ENCODE measurements at places on chromosomes 2 and 18.

DNA sequence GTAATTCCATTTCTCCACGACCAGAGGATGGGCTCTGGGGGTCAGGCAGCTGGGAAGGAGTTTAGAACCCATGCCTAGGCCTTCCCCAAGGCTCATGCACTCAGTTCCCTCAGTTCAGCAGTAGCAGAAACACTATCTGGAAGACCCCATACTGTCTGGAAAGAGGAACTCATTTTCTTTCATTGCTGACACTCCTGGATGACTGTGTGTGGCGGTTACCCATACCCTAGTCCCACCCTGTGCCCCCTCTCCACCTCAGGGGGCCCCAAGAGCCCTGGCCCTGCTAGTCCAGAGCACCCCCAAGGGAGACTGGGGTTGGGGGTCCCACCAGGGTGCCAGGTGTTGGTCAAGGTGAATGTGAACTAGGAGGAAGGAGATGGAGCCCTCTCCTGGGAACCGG, 29.5 kb downstream of the TPRKB start:
- DNase-seq = no peak
- H3K27me3 ChIP-seq = no peaks in the 10 kb centered on the region
- H3K36me3 ChIP-seq = no peaks in the 10 kb centered on the region

GRCh38 chr2:147181351-147182029, 663.3 kb upstream of the ACVR2A start:
- H3K27me3 ChIP-seq = no peaks in the 10 kb centered on the region
- no peak for DNase-seq
- no peaks in the 10 kb centered on the region for H3K4me1 ChIP-seq
- no peak overlapping the region for H3K27ac ChIP-seq
- H3K36me3 ChIP-seq = no peaks in the 10 kb centered on the region

DNA sequence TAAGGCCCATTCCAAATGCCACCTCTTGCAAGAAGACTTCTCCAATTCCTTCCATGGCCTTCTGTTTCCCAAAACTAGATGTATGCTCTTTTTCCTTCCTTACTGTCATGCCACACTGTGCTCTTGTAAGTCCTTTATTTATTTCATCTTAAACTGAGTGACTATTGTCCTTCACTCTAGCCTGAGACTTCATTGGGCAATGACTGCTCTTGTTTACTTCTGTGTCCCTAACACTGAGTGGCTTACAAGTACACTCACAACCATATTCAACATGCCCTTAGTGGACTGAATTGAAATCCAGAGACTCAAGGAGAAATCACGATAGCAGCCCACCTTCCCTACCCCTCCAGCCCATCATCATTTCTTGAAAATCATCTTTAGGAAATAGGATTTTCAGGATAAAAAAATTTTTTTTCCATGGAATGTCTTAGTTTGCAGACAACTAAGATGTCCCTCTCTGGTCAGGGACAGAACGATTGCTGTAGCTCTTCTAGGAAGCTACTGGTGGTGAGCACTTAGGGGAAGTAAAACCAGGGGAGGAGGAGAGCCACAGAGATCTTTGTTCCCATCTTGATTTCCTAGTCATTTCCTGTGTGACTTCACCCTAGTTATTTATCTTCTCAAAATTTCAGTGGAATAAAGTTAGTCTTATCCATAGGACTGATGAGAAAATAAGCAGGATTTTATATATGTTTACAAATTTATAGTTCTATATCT, 80.7 kb downstream of the CYRIA start:
- no peaks in the 10 kb centered on the region for H3K4me1 ChIP-seq
- no peak overlapping the region for H3K4me3 ChIP-seq
- H3K27me3 ChIP-seq = no peaks in the 10 kb centered on the region

DNA sequence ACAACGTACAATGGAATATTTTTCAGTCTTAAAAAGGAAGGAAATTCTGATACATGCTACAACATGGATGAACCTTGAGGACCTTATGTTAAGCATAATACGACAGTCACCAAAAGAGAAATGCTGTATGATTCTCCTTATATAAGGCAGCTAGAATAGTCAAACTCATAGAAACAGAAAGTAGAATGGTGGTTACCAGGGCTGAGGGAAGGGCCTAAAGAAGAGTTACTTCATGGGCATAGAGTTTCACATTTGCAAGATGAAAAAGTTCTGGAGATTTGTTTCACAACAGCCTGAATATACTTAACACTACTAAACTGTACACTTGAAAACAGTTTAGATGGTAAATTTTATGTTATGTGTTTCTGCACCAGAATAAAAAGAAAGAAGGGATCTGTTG, 113.3 kb downstream of the GALNT1 start:
- no peaks in the 10 kb centered on the region for H3K27me3 ChIP-seq
- no peaks in the 10 kb centered on the region for H3K36me3 ChIP-seq
- DNase-seq = no peak
- no peak overlapping the region for H3K27ac ChIP-seq
- H3K4me3 ChIP-seq = no peak overlapping the region

GRCh38 chr2:190637281-190637734, 11.6 kb upstream of the NAB1 start:
- H3K4me1 ChIP-seq = no peaks in the 10 kb centered on the region
- no peaks in the 10 kb centered on the region for H3K27me3 ChIP-seq
- no peak overlapping the region for H3K4me3 ChIP-seq

- H3K27me3 ChIP-seq = no peaks in the 10 kb centered on the region
- no peak overlapping the region for H3K27ac ChIP-seq
- H3K4me3 ChIP-seq = no peak overlapping the region
- no peaks in the 10 kb centered on the region for H3K4me1 ChIP-seq
- DNase-seq = no peak
Measured at GRCh38 chr2:133476931-133477615, 91.2 kb downstream of the NCKAP5 start.

- DNase-seq = no peak
- H3K36me3 ChIP-seq = no peaks in the 10 kb centered on the region
- H3K4me3 ChIP-seq = no peak overlapping the region
- H3K4me1 ChIP-seq = no peaks in the 10 kb centered on the region
- no peaks in the 10 kb centered on the region for H3K27me3 ChIP-seq
Measured at GRCh38 chr18:3747176-3747973, 297.4 kb downstream of the TGIF1 start.

- H3K27me3 ChIP-seq = no peaks in the 10 kb centered on the region
- no peaks in the 10 kb centered on the region for H3K4me1 ChIP-seq
- no peak overlapping the region for H3K27ac ChIP-seq
- no peak for DNase-seq
Measured at GRCh38 chr2:10257500-10258147, 45.1 kb upstream of the HPCAL1 start.

- H3K27me3 ChIP-seq = no peaks in the 10 kb centered on the region
- no peaks in the 10 kb centered on the region for H3K4me1 ChIP-seq
- no peak overlapping the region for H3K27ac ChIP-seq
- H3K36me3 ChIP-seq = no peaks in the 10 kb centered on the region
- DNase-seq = no peak
- H3K4me3 ChIP-seq = no peak overlapping the region
Measured at GRCh38 chr2:52404866-52405265, 1362.7 kb upstream of the CHAC2 start.

GRCh38 chr2:174603280-174603679, 5.7 kb upstream of the WIPF1 start:
- H3K27ac ChIP-seq = no peak overlapping the region
- H3K36me3 ChIP-seq = no peaks in the 10 kb centered on the region
- H3K4me3 ChIP-seq = no peak overlapping the region
- no peaks in the 10 kb centered on the region for H3K27me3 ChIP-seq
- no peaks in the 10 kb centered on the region for H3K4me1 ChIP-seq
- peak; percentile 35 for DNase-seq

GRCh38 chr2:37665604-37666362, 5.7 kb downstream of the CDC42EP3 start:
- no peaks in the 10 kb centered on the region for H3K27me3 ChIP-seq
- no peaks in the 10 kb centered on the region for H3K36me3 ChIP-seq
- no peaks in the 10 kb centered on the region for H3K4me1 ChIP-seq
- DNase-seq = no peak
- H3K4me3 ChIP-seq = no peak overlapping the region

GRCh38 chr2:217983276-217984233, 19.2 kb downstream of the TNS1 start:
- DNase-seq = no peak
- peak overlapping the region; percentile 50 for H3K27ac ChIP-seq

DNA sequence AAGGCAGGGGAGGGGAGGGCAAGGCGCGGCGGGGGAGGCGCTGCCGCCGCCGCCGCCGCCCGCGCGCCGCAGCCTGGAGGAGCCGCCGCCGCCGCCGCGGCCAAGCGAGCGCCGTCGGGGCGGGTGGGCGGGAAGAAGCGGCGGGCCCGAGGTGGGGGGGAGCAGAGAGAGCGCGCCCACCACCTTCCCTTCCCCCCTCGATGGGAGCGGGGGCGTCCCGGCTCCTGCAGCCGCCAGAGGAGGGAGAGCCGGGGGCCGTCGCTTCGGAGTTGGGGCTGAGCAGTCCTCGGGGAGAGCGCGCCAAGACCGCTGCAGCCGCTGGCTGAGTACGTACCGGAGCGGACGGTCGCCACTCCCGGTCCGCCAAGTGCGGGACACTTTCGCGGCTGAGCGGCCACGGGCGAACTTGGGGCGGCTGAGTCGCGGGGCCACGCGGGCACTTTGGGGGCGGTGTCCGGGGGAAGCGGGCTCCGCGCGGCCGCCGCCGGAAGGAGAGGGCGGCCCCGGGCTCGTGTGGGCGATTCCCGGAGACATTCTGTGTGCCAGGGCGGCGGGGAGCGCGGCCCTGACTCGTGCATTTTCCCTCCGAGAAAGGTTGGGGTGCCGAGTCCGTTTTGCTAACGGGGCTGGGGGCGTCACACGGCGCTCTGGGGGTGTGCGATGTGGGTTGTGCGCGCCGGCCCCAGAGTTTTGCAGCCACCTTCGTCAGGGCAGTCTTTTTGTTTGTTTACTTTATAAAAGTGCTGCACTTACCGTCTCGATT, at the start of gene NAB1:
Gene NAB1, plus strand, starts transcription at position 49 of the 763 bp plus-strand sequence. CDS start 10,094 bp downstream, outside the sequence.
- no peaks in the 10 kb centered on the region for H3K27me3 ChIP-seq
- peak; percentile 58 for DNase-seq
- H3K36me3 ChIP-seq = no peaks in the 10 kb centered on the region
- H3K27ac ChIP-seq = peak within 1 kb of the TSS; percentile 97
- peaks cover 7% of the 10 kb centered on the region for H3K4me1 ChIP-seq
- H3K4me3 ChIP-seq = peak within 1 kb of the TSS; percentile 96

DNA sequence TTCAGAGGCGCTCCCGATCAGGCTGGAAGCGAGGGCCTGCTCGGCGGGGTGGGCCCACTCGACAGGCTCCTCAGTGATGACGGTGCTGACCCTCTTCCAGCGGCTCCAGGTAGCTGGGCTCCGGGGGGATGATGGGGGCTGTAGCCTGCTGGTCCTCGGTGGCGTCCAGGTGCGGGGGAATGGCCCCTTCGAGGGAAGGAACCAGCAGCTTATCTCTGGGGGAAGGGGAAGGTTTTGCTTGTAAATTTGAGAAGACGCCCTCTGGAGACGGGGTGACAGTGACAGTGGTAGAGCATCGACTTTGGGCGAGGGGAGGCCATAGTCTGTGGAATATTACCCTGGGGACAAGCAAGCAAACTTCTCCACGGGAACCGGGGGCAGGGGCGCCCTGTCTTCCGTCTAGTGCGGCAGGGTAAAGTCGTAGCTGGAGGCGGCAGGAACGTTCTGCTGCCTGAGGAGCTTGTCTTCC, 891.9 kb upstream of the LRRTM1 start:
- H3K27ac ChIP-seq = no peak overlapping the region
- H3K4me3 ChIP-seq = no peak overlapping the region
- no peaks in the 10 kb centered on the region for H3K4me1 ChIP-seq

DNA sequence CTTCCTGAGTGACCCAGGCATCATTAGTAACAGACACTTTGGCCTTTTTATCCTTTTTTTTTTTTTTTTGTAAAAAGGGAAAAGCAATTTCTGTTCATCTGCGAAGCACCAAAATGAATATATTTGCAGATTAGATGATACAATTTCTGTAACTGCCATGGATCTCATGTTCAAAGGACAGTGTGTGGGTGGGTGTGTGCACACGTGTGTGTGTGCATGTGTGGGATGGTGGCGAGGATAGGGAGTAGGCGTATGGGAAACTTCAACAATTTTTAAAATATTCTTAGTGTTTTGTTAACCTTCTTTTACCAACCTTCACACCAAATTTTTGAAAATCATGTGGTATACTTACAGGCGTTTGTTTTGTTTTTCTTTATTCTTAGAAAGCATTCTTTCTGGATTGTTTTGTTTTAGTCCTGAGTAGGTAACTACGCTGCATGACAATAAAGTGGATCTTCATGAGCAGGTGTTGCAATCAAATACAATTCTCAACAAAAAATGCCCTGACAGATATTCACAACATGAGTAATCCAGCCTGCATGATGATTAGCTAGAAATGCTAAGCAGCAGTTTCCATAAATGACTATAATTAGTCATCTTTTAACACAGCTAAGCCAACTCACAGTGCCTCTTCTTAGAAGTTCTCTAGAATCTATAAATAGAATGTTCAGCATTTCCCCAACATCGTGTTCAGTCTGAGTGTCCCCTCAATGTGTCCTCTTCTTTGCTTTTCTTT, 53.5 kb upstream of the RMDN2 start:
- H3K36me3 ChIP-seq = no peaks in the 10 kb centered on the region
- no peaks in the 10 kb centered on the region for H3K27me3 ChIP-seq
- peak overlapping the region; percentile 89 for H3K27ac ChIP-seq
- no peak for DNase-seq
- peaks cover 5% of the 10 kb centered on the region for H3K4me1 ChIP-seq

GRCh38 chr2:20371323-20372025, 20.8 kb upstream of the PUM2 start:
- DNase-seq = no peak
- H3K36me3 ChIP-seq = no peaks in the 10 kb centered on the region
- H3K27me3 ChIP-seq = no peaks in the 10 kb centered on the region
- no peaks in the 10 kb centered on the region for H3K4me1 ChIP-seq

GRCh38 chr2:36147670-36148390, 207.7 kb upstream of the CRIM1 start:
- H3K4me3 ChIP-seq = no peak overlapping the region
- no peaks in the 10 kb centered on the region for H3K4me1 ChIP-seq
- no peaks in the 10 kb centered on the region for H3K36me3 ChIP-seq
- no peaks in the 10 kb centered on the region for H3K27me3 ChIP-seq

DNA sequence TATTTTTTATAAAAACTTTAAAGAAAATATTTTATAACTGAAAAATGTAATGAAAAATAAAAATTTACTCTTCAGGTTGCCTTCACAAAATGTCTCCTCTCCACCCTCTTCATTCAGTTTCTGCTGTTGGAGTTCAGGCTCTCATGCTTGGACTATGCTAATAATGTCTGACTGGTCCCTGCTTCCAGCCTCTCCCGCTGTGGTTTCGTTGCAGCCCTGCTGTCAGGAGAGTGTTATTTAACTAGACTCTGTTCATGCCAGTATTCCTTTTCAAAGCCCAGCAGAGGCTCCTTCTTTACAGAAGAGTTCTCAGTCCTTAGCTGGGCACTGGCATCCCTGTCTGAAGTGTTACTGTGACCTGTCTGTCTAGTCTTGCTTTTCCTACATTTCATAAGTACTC, 40.4 kb downstream of the CLIP4 start:
- no peaks in the 10 kb centered on the region for H3K4me1 ChIP-seq
- H3K36me3 ChIP-seq = no peaks in the 10 kb centered on the region
- H3K27ac ChIP-seq = no peak overlapping the region

GRCh38 chr2:215728504-215729065, 284.8 kb downstream of the MREG start:
- DNase-seq = no peak
- no peaks in the 10 kb centered on the region for H3K36me3 ChIP-seq
- H3K4me3 ChIP-seq = no peak overlapping the region
- no peaks in the 10 kb centered on the region for H3K4me1 ChIP-seq
- no peak overlapping the region for H3K27ac ChIP-seq

- no peaks in the 10 kb centered on the region for H3K4me1 ChIP-seq
- no peak overlapping the region for H3K4me3 ChIP-seq
- H3K27me3 ChIP-seq = no peaks in the 10 kb centered on the region
- no peak overlapping the region for H3K27ac ChIP-seq
Measured at GRCh38 chr2:66303471-66303870, 131.5 kb upstream of the MEIS1 start.

All from uterus (tissue), 4 donors.